Thoracic aorta (tissue), 2 donors: ENCODE measurements at places on chromosomes 3 and 15.

DNA sequence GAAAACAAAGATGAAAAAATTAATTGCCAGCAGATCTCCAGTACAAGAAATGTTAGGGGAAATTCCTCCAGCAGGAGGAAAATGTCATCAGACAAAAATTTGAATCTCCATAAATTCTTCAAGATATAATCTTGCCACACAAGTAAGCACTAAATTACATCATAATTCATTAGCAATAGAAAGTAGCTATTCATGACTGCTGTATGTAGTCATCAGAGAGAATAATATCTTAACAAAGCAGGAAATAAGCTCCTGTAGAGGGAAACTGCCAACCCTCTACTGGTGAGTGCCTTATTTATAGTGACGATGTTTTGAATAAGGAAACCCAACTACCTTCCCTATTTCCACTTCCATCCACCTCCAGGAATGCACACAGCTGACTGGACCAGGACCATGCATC is 15.8 kb upstream of the SLC27A2 start:
- DNase-seq, result no peak

- DNase-seq, result no peak
These were observed 268.5 kb downstream of the WNT5A start for GRCh38 chr3:55218577-55218976.

DNA sequence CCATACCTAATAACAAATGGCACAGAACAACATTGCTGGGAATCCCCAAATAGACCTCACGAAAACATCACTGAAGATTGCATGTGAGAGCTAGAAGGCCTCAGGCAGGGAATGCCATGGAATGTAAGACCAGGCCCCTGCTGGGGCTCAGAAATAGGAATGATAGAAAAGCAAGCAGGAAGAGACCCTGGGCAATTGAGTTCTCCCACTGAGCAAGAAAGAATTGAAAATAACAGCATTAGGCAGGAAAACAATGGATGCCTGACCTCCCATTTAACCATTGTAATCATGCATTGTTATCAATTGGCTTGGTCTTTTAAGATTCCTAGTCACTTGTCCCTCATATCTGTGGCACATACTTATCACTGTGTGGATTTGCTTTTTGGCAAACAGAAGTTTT is 581.6 kb downstream of the FHIT start:
- no peak for DNase-seq

GRCh38 chr3:187122261-187122660 is 17.0 kb downstream of the RPL39L start:
- DNase-seq, result no peak

DNA sequence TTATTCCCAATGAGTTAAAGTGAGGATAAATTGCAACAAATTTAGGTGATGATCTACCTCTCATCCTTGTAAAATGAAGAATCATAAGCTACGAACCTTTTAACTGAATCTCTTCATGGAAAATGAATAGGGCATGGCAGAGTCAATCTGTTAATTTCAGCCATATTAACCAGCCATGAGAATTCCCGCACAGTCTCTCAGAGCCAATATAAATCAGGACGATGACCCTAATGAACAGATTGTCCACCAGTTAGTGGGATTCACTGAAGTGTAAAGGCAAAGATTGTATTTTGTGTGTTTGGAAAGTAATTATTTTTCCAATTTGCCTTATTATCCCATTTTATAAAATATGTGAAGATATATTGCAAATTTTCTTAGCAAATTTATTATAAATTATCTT is 183.8 kb downstream of the CADM2 start:
- DNase-seq, result no peak

DNA sequence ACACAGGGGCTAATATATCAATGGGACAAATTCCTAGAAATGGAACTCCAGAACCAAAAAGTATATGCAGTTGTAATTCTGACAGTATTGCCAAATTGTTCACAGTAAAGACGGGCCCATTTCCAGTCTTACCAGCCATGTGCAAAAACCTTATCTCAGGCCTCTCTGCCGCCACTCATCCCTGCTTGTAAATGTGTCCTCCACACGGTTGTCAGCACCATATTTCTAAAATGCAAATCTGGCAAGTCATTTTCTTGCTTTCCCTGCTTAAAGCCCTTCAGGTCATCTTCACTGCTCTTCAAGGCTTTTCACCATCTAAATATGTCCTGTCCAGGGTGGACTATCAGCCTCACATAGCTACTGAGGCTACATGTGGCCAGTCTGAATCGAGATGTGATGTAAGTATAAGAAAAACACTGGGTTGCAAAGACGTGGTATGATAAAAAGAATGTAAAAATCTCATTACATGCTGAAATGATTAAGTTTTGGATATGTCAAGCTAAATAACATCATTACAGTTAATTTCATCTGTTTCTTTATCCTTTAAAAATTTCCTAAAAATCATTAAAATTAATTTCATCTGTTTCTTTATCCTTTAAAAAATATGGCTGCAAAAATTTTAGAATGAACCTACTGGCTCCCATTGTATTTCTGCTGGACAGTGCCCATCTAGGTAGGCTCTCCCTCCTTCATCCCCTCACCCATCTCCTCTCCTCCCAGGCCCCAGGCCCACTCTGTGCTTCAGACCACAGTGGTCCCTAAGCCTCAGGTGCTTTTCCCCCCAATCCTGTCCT is 980 bp downstream of the PARP9 start:
- DNase-seq, result no peak

GRCh38 chr15:81516012-81516411 is 142.0 kb upstream of the TMC3 start:
- DNase-seq, result no peak

- DNase-seq, result no peak
These were observed 44.4 kb upstream of the PSMD6 start for GRCh38 chr3:64067506-64068346.

DNA sequence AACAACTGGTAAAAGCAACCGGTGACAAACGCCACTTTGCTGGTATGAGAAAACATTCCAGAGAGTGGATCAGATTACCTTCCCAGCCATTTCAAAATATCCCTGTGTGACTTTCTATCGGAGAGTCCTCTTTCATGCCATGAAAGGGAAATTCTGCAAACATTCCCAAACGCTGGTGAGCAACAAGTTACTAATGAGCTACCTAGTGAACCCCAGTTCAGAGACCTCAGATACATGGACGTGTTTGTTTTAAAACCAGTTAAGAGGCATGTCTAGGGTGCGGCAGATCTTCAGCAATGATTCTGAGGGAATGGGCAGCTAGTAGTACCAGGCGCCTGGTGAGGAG is 418.2 kb upstream of the NR2F2 start:
- no peak for DNase-seq

- no peak for DNase-seq
These were observed 316.5 kb upstream of the ICE2 start for GRCh38 chr15:60795471-60795870.

DNA sequence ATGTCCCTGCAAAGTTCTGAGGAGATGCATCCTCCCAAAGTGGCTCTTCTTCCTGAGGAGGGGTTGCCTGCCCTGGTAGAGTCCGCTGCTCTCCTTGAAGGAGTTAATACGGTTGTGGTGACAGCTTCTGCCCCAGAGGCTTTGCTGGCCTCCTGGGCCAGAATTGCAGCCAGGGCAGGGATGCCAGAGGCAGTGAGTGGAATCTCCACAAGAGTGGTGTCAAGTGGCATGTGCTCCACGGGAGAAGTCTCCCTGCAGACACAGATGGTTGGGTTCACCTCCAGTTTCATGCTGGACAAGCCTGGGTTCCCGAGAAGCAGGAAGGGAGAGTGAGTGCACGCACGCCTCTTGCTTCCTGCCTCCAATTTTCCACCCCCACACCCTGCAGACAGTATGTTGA is 105.5 kb downstream of the SLC25A26 start:
- no peak for DNase-seq

DNA sequence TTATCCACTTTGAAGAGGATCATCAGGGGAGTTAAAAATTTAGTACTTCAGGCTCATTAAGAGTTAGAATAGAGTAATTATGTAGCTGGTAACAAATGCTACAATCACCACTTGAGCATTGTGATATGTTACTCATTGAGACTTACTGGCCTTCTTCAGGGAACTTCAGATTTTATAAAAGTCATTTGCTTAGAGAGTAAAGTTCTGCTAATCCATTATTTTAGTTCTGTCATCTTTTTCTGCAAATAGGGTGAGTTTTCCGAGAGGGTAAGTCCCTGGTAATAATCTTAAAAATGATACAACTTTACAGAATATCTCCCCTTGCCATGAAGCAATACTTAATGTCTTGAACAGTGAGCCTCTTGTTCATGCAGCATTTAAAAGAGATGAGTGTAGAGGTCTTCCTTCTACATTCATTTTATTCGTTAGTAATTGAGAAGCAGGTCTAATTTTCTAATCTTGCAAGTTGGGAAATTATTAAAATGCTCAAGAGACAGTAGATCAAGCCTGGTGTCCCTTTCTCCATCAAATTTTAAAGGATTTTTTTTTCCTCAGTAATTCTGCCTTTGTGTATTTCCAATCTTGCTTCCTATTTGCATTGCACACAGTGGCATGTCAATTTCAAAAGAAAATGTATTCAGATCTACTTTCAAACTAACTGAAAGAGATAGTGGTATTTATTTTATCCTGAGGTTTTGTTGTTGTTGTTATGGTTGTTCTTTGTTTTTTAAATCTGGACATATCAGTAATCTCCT is 52.6 kb downstream of the MBNL1 start:
- DNase-seq, result no peak

- DNase-seq, result no peak
These were observed 843 bp downstream of the CHRNA5 start for GRCh38 chr15:78565951-78566774.

GRCh38 chr15:67087507-67088172 is 22.2 kb downstream of the SMAD3 start:
- DNase-seq, result no peak

DNA sequence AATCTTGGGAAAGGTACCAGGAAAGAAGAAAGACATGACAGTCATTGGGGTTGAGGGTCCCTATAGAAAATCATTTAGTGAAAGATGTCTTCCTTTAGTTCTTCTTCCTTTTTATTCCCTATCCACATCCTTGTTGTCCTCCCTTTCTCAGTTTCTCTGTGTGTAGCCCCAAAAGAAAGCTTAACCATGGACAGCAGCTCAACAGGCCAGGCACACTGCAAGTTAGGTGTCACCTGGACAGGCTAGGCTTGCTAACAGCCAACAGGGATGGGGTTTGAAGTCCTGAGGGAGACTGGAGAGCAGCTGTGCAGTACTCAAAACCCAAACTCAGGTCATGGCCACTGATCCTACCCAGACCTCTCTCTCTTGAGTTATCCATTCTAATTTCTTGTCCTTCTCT is 543.1 kb downstream of the TUSC7 start:
- DNase-seq, result no peak

DNA sequence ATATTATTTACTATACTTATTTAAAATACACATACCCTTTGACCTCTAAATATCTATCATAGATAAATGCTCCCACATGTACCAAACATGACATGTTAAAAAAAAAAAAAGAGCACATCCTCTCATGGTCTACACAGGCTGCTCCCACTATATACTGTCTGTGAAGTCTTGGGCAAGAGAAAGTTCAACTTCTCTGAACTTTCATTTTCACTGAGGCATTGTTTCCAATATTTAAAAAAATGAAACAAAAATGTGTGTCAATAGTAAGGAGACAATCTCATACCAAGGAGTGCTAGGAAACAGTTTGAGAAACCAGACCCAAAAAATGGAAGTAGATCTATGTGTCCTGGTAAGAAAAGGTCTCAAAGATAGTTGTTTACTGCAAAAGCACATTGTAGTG is 29.3 kb downstream of the SLC4A7 start:
- no peak for DNase-seq

- no peak for DNase-seq
These were observed 32.7 kb upstream of the FAM98B start for GRCh38 chr15:38421069-38421690.

DNA sequence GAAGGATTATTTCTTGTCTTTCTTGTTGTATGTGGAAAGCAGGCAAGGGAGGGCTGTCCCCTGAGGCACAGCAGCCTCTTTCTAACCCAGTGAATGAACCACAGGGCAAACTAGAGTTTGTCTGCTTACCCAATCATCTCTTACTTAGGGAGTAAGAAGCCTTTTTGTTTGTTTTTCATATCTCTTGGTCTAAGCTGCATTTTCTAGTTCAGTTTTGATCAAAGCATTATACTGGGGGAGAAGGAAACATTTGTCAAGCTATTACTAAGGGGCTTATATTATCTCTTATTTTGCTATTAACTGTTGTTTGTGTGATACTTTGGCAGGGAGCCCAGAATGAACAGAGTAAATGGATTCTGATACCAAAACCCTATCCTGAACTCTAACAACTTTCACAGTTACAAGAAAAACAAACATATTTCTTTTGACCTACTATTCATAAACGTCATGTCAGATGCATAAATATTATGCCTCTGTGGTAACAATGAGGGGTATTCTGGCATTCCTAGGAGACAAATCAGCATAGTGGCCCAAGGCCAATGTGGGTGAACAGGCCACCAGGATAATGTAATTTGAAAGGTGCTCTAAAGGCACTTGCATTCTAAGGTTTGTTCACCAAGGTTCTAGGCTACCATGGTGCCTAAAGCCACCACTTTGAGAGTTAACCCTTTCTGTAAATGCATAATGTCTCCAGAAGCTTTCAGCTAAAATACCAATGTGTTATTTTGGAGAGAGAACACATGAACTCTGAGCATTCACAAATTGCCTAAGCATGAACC is 271.6 kb upstream of the ZPLD1 start:
- no peak for DNase-seq

DNA sequence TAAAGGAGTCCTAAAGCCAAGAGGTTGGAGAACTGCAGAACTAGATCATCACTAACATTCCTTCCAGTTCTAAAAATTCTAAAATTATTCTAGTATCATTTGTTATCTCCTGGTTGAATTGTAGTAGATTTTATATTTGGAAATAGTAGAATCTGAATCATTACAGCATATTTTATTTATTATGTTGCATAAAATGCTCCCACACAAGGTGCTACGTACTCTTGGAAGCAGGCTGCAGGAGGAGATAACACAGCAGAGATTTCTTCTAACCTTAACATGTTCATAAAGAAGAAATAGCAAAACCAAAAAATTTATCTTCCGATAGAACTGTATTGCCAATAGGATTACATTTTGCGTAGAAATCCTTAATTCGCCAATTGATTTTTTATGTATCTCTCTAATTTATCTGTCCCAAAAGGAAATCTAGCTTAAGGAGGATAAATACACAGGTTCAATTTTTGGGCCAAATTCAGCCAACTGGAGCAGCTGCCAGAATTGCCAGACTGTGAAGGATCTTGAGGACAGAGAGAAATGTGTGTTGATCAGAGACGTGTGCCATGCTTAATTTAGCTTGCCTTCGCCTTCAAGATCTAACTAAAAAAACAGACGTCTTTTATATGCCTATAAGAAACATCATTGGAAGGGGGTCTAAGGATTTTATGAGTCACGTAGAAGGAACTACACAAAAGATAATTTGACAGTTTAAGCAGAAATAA is 134.4 kb upstream of the MITF start:
- no peak for DNase-seq

DNA sequence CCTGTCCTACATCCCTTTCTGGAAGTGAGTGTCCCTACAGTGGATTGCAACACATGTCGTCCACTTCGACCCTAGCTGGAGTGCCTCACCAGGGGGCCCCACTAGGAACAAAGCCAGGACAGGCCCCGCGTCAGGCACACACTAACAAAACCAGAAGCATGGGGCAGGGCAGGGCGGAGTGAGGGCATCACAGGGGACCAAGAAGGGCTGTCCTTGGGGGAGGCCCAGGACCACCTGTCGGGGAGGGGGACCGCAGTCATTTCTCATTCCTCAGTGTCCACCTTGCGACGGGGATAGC is 21.9 kb downstream of the IDH2 start:
- no peak for DNase-seq
